Activated naive CD8-positive, alpha-beta T cell treated with anti-CD3 and anti-CD28 coated beads, Interleukin-2, amount 10 ng/mL, durations not matched to agents 7 days and 5 days (primary cell): ENCODE measurements at places on chromosomes 3 and 15. TPM values are rescaled to one million over a fixed set of nuclear protein-coding genes. Genes with fewer than 3 reads are reported as not detected.

The CKMT1A gene
- not detected for total RNA-seq

The CACNA1D gene
- not detected for total RNA-seq

The ZNF620 gene
- 7.2 TPM for total RNA-seq

The NEK10 gene
- 0.67 TPM for total RNA-seq
